Stimulated activated CD8-positive, alpha-beta memory T cell treated with anti-CD3 and anti-CD28 coated beads, Interleukin-7, amount 100 ng/mL, for 4 hours (primary cell): ENCODE measurements at places on chromosomes 12 and 14.

DNA sequence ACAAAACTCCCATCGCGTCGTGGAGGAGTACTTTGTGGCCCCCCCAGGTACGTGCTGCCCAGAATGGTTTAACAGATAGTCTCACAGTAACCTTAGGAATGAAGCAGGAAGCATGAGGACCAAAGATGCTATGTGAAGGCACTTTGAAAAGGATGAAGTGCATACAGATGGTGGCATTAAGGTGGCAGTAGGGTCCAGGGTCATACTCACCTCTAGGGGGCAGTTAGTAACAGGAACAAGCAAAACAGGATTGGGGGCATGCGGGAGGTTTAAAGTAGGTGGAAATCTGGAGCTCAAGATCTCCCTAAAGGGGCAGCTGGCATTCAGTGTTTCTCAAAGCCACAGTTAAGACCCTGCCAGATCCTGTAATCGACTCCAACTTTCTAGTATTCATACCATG lies 10.9 kb downstream of the GATC start:
- no peak for DNase-seq

GRCh38 chr12:1583421-1584078 lies 10.8 kb downstream of the FBXL14 start:
- DNase-seq: peak; percentile 54

- DNase-seq: no peak
Measured at GRCh38 chr12:122199484-122200355, 3.8 kb upstream of the B3GNT4 start.

- no peak for DNase-seq
Measured at GRCh38 chr12:10558789-10559188, 53.1 kb downstream of the EIF2S3B start.

DNA sequence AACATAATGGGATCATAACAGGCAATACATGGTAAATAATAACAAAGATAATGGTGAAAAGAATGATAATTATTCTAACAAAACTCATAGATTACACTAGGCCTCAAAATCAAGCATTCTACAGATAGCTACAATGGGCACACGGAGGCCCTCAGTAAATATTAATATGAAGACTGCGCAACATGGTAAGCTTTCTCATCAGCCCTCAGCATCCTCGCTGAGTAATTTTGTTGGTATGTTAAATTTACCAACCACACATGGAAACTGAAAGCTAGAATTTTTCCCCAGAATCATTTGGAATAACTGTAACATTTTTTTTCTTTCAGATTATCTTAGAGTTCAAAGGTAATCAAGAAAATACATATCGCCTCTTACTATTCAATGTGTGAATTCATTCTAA lies 74.2 kb upstream of the PYGL start:
- DNase-seq: no peak

DNA sequence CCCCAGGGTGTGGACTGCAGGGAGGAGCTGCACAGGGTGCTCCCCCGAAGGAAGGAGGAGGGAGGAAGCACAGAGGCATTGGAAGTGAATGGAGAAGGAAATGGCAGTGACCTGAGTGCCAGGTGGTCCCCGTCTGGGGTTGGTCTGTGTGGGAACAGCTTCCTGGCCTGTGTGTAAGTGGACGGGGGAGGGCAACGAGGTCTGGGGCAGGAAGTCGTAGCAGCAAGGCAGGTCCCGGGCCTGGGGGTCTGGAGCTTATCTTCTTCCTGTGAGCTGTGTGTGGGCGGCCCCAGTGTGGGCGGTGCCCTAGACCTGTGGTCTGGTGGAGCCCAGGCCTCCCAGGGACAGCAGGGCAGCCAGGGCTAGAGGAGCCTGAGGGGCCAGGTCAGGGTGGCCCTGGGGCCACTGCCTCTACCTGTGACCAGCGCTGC lies 382.1 kb downstream of the TMEM121 start:
- DNase-seq: no peak

DNA sequence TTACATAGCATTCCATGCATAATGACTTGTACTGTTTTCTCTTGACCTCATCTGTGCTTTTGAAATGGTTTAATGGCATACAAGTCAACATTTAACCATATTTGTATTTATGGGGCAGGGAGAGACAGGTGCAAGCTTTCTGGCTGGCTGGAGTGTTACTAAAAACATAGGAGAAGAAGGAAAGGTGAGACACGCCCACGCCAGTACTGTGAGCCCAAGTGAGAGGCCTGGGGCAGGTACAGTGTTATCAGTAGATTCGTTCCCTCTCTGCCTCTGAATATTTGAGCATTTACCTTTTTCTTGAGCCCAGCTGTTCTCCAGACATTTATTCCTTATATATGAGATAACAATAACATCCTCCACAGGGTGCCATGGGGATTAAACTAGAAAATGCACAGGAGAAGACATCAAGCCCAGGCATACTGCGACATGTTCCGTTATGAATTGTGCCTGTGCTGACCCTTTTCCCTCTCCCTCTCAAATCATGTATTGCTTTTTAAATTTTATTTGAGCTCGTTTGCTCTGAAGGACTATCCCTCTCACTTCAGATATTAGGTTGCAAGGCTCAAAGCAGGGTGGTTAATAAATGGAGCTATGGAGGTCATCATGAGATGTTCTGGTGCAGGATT lies 34.6 kb upstream of the TUBA1C start:
- no peak for DNase-seq

- no peak for DNase-seq
Measured at GRCh38 chr14:63800083-63800482, 52.7 kb upstream of the SYNE2 start.

DNA sequence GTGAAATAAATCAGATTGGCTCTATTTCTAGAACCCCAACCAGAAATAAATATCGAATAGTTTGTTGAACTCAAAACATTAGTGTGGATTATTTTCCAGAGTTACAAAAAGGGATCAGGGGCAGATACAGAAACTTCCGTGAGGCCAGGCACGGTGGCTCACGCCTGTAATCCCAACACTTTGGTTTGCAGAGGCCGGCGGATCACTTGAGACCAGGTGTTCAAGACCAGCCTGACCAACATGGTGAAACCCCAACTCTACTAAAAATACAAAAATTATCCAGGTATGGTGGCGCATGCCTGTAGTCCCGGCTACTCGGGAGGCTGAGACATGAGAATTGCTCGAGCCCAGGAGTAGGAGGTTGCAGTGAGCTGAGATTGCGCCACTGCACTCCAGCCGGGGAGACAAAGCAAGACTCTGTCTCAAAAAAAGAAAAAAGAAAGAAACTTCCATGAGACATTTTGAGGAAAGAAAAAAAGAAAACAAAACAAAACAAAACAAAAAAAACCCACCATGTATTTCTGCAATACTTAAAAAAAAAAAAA lies 2.1 kb downstream of the FBXO21 start:
- no peak for DNase-seq

DNA sequence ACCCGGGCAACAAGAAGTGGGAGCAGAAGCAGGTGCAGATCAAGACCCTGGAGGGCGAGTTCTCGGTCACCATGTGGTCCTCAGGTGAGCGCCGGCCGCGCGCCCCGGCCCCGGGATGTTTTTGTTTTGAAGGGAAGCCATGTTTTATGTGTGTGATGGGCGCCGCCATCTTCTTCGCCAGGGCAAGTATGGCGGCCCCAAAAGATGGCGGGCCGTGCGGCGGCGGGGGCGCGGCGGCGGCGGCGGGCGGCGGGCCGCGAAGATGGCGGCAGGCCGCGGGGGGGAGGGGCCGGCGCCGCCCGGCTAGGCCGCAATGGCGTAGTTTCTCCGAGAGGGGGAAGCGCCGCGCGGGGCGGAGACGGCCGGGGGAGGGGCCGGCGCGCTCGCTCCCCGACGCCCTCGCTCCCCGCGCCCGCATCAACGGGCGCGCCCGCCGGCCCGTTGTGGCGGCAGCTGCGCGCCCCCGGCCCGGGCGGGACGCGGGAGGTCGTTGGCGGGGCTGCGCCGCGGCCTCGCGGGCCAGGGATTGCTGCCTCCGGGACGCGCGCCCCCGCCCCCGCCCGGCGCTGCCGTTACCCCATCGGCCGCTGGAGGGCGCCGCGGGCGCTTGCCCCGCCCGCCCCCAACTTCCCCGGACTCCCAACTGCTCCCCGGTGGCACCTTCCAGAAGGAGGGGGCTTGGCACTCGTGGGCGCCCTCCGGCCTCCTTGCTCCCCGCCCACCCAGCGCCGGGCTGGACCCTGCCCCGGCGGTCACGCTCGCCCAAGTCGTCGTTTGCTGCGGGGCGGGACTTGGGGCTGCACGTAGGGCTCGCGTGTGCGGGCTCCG lies 1.1 kb downstream of the YY1 start:
- DNase-seq: peak; percentile 84

- DNase-seq: no peak
Measured at GRCh38 chr12:98373025-98373554, 142.3 kb upstream of the TMPO start.

- DNase-seq: no peak
Measured at GRCh38 chr12:104154286-104154685, 16.3 kb upstream of the NFYB start.

GRCh38 chr12:1939331-1939730 lies 20.9 kb upstream of the CACNA2D4 start:
- DNase-seq: no peak
